ENCODE measurements at places on chromosomes 1 and 21.

DNA sequence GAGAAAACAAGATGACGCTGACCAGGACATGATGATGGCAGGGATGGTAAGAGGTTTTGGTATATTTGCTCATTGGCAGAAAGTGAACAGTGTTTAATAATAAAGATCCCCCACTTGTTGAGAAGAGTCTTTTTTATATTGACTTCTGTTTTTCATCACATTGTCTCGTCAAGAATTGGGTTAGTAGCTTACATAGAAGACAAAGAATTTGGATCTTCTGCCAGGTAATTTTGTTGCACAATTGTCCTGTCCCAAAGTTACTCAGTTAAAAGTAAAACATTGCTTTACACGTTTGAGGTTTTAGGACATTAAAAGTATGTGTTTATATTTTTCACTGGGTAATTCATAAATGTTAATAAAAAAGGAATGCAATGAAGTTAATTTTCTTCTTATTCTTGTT, 48.3 kb upstream of the LAMC2 start:
- no peak for DNase-seq

GRCh38 chr1:179941454-179941853, 13.2 kb upstream of the CEP350 start:
- no peak for DNase-seq

- no peak for DNase-seq
These were observed 17.4 kb downstream of the TCEA3 start for GRCh38 chr1:23407016-23407630.

- no peak for DNase-seq
These were observed 6.3 kb upstream of the CFAP410 start for GRCh38 chr21:44345495-44345894.

- DNase-seq: no peak
These were observed 109.5 kb upstream of the ADAR start for GRCh38 chr1:154717528-154717924.

- no peak for DNase-seq
These were observed 7.9 kb downstream of the ITSN1 start for GRCh38 chr21:33650230-33650629.

DNA sequence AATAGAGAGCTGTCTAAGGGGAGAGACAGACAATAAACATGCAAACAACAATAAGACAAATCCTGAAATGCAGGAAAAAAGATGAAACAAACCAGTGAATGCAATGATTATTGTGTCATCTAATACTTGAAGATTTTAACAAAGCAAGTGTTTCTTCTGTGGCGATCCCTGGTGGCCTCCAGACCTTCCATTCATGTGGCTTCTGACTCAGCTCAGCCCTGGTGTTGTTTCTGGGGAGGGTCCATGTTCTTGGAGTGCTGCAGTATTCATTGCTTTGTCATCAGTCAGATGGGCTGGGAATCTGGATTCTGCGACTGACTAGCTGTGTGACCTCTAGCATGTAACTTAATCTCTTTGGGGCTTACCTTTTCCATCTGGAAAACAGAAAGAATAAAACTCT, 1.5 kb upstream of the C2CD4D start:
- no peak for DNase-seq

DNA sequence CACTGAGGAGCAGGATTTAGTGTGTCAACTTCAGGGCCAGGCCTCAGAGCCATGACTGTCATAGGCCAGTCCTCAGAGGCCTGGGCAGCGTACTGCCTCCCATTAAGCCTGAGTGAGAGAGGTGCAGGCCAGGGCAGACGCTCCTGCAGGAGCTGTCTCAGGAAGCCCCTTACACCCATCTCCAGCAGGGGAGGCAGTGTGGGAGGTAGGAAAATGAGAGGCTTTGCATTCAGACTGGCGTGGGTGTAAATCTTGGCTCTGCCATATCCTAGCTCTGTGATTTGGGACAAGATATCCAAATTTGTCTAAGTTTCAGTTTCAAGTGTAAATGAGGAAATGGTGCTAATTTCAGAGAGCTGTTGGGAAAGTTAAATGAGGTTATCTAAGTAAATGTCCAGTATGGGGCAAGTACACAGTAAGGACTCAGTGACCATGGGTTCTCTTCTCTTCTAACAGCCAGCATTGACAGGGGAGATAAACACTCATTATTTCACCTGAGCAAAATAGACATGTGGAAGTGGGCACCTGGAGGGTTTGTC, 184.1 kb downstream of the ZSCAN20 start:
- DNase-seq: no peak

- no peak for DNase-seq
These were observed 133.2 kb downstream of the LRIG2 start for GRCh38 chr1:113205980-113206766.

DNA sequence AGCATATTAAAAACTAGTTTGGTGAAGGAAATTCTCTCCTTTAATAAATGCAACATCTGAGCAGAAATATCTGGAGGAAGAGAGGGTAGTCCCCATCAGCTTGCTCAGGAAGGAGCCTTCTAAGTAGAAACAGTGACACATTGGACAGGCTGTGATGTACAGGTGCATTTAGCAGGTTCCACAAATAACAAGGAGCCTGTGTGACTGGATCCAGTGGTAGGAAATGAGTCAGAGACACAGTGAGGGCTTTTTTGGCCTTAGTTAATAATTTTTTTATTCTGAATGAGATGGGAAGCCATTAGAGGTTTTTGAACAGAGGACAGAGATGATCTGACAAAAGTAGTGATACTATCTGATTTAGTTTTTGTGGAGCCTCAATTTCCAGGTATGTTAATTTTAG, 738.9 kb upstream of the PTBP2 start:
- DNase-seq: no peak

DNA sequence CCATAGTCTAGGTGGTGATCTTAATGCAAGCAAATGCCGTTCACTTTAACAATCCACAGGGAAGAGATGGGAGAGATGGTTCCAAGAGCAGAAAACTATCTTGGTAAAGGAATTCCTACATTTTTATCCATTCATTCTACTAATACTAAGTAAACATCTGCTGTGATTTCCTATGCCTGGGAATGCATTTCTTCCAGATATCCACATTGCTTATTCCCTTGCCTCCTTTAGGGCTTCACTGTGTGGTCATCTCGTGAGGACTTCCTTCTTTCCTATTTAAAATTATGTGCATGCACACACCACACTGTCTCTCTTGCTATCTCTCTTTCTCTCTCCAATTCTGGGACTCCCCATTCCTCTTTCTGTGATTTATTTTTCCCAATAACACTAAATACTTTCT, 199.0 kb upstream of the C1orf105 start:
- DNase-seq: no peak

DNA sequence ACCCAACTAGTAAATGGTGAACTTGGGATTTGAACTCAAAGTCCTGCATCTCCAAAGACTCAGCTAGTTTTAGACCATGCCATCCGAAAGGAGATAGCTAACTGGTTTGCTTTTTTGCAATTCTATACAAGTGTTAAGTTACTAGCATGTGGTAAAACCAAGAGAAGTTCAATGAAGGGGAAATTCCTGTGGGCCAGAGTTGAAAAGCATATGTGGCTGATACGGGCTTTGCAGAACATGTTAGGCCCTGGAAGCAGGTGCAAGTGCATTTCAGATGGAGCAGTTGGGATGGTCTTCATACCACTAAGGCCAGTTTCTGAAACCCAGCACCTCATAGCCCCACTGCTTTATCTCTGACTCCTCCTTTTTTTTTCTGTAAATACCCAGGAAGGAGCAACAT, 620.9 kb downstream of the PLPP3 start:
- no peak for DNase-seq

DNA sequence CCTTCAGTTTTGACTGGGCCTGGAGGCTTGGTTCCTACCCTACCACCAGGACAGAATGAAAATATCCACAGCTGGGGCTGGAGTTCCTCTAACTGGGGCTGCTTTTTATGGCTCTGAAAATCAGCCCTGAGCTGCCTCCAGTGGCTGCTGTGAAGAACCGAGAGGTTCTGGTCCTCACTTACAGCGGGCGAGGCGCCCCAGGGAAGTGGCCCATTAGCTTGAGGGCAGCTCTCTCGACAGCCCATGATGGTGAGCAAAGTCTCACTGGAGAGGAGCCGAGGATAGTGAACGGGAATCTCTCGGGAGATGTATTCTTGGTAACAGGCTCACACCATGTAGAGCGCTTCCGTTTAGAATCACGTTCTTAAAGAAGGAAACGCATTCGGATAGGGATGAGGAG, 459.7 kb downstream of the KIF26B start:
- no peak for DNase-seq

DNA sequence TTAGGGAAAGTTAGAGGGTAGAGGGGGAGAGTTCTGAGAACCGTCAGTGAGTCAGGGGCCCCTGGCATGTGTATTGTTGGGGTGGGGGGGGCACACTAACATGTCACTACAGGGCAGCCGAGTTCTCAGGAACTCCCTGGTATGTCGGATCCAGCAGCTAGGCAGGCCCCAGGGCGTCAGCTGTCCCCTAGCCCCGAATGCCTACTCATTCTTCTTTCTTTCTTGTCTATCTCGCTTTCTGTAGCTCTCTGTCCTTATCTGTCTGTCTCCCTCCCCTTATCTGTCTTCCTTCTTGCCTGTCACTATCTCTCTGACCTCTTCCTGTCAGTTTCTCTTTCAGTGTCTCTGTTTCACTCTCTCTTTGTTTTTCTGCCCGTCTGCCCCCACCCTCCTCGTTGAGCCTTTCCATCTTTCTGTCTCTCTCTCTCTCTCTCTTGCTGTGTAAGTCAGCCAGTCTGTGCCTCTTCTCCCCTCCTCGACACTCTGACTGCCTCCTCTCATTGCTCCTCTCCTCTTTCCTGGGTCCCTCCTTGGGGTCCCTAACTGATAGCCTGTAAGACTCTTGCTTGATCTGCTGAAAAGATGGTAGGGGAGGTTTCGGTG, 2.4 kb downstream of the NTRK1 start:
- DNase-seq: peak; percentile 84

DNA sequence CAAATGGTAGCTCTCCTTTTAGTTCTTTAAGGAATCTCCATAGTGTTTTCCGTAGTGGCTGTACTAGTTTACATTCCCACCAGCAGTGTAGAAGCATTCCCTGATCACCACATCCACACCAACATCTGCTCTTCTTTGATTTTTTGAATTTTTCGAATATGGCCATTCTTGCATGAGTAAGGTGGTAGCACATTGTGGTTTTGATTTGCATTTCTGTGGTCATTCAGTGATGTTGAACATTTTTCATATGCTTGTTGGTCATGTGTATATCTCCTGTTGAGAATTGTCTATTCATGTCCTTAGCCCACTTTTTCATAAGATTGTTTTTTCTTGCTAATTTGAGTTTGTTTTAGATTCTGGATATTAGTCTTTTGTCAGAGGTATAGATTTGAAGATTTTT, 84.6 kb upstream of the B3GALT2 start:
- DNase-seq: no peak

DNA sequence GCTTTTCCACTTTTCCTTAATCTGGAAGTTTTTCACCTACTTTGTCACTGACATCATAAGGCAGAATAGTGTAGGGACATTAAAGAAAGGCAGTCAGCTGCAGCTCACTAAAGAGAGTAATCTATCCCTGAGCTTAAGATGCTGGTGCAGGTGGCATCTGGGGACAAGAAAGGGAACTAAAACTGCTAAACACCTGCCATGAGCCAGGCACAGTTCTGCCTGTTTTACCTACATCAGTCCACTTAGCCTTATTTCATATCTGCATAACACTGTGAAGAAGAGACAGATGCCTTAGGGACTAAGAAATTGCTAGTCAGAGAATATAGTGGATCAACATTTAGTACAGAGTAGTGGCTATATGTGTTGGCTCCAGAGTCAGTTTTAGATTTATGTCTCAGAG, 88.1 kb downstream of the GPATCH2 start:
- DNase-seq: no peak

GRCh38 chr21:29078869-29079767, 5.7 kb upstream of the CCT8 start:
- DNase-seq: peak; percentile 65

DNA sequence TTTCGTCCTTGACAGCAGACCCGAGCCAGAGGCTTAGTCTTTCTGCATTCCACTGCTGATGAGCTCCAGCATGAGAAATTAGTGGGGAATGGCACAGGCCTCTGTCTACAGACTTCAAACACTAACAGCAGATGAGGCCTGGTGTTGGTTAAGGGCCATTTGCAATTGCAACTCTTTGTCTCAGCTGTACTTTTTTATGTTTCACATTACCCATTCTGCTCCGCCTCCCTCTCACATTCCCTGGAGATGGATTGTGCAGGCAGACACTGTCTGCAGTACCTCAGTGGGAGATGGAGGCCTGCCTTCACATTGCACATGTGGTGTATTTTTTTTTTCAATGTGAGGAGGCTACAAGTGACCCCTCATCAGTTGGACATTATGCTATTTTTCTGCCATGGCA, 370.2 kb downstream of the DUSP10 start:
- no peak for DNase-seq

DNA sequence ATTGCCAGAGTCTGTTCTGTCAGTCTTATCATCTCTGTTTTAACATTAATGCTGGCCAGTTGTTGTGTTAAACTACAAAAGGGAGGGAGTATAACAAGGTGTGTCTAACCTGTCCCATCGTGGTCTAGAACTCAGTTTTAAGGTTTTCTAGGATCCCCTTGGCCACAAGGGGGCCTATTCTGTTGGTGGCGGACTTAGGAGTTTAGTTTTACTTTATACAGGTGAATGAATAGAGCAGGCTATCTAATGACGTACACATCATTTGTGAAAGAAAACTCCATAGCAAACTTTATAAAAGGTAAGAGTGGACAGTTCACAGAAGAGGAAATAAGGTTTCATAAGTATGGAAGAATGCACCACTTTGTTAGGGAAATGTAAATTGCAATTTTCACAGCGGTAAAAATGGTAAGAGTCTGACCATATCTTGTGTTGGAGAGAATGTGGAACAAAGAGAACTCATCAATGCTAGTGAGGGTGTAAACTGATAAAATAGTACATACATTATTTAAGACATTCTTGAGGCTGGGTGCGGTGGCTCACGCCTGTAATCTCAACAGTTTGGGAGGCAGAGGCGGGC, 2.5 kb upstream of the ATF6 start:
- DNase-seq: peak; percentile 70

DNA sequence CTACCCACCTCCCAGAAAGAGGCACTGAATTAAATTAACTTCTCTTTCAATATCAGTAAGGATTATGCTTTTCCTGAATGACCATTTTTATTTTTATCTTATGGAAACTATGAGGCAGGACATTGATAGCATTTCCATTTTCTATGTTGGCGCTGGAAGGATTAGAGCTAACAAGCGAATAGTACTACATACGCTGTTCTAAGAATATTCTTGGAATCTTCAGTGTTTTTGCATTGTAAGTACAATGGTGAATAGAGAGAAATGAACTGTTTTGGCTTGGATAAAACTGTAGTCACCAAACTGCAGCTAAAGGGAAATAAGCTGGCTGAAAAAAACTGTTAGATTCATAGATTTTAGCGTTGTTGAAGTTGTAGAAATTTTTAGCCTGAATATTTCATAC, 779.0 kb upstream of the ADGRL4 start:
- no peak for DNase-seq

GRCh38 chr1:39205781-39206464, 1.4 kb downstream of the MACF1 start:
- peak; percentile 30 for DNase-seq

DNA sequence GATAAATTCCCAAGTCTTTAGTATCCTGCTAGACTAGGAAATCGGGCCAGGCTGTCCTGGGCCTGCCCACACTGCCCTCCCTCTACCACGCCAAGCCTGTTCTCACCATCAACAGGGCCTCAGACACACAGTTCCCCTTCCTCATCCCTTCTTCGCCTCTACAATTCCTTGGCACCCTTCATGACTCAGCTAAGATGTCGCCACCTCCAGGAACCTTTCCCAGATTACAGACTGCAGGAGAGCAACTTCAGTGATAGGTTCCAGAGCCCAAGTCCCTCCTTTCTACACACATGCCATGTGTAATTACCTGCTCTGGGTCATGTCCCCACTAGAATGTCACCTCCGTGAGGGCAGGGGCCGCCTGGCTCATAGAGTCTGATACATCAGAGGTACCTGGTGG, 3.3 kb downstream of the RIMS3 start:
- DNase-seq: no peak
